ENCODE measurements at places on chromosomes 6 and 20.

DNA sequence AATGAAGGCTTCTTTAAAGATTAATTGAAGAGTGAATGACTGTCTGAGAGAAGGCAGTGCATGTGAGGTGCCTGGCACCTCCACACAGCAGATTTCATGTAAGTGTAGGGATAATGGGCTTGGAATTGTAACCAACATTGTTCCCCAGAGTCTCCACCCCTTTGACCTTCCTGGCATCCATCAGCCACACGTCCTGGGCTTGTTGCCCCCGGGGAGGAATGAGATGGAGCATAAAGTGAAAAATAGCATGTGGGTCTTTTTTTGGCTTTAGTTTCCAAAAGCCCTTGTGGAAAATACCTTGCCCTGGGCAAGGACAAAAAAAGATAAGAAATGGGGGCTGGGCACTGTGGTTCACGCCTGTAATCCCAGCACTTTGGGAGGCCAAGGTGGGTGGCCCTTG lies 242.2 kb upstream of the ECI2 start:
- no peak for DNase-seq

DNA sequence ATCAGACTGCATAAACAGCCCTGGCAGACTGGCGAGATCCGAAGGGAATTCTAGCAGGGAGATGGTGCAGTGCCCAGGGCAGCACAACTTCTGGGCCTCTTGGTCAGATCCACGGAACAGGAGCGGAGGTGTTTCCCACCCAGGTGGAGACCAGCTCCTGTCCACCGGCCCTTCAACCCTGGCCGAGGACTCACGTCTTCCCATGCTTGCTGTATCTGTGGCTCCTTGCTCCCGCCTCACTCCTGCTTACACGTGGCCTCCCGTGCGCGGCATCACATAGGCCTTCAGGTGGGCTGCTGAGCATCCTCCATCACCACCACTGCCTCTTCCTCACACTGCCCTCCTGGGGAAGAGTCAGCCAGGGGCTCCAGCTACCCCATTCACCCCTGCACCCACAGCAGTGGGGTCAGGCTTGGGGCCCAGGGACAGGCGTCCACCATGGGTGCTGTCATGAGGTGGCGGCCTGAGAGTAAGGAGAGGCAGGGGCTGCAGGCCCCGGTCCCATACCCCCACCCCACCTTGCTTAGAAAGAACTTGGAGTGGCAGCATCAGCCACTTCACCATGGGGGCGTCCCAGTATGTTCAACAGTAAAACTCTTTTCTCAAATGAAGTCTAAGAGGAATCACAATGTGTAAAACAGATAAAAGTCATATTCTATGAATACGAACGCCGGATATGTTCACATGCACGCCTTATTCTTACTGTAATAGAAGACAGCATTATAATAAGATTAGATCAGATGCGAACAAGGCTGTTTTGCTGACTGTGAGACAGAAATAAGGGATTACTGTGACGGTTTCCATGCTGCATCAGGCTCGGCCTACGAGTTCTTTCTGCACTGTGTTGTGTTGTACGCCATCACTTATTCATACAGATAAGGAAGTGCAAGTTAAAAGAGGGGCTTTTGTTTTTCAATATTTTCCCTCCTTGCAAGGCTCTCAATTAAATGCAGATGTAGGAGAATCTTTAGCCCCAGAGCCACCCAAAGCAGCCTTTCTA lies 165.4 kb downstream of the GRM4 start:
- DNase-seq = no peak

- DNase-seq = no peak
These were observed 40.9 kb upstream of the CCN6 start for GRCh38 chr6:112013051-112013450.

GRCh38 chr6:11769244-11769643 lies 9.4 kb downstream of the ADTRP start:
- no peak for DNase-seq

DNA sequence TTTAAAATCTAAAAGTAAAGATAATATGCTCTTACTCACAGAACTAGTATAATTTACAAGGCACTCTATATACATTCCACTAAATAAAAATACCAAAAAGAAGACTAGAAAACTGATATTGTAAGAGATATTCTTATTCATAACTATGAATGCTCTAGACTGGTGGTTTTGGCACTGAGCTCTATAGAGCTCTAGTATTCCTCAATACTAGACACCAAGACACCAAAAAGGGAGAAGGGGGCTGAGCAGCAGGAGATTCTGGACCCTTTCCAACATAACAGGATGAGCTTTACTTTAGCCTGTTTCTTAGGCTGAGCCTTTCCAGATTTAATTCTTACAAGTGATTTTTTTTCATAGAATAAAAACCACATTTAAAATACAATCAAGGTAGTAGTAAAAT lies 173.6 kb downstream of the COL21A1 start:
- no peak for DNase-seq

DNA sequence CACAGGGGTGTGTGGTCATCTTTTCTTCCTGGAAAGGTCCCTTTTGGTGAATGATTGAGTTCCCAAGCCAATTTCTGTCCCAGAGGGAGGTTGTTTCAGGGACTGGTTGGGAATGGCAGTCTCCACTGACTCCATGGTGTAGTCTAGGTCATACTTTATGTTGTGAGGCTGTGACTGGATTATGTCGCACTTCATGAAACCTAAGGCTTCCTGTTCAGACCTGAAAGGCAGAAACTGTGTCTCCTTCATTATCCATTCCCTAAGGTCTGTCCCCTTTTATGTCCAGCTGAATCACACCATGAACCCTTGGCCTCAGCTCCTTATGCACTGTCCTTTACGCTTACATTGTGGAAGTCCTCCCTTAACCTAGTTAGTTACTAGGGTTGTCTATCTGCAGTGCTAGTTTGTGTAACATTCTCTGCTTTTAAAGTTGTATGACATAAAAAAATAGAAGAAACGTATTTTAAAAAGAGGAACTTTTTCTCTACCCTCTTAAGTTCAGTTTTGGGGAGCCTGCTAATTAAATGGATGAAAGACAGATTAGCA lies 191.3 kb downstream of the JARID2 start:
- no peak for DNase-seq

GRCh38 chr6:72417759-72418158 lies 204.1 kb upstream of the KCNQ5 start:
- DNase-seq = no peak
